ENCODE measurements at places on chromosomes 2 and 18. TPM values are rescaled to one million over a fixed set of nuclear protein-coding genes. Genes with fewer than 3 reads are reported as not detected.

Gene MAP2
- 2.5 TPM for total RNA-seq

DNA sequence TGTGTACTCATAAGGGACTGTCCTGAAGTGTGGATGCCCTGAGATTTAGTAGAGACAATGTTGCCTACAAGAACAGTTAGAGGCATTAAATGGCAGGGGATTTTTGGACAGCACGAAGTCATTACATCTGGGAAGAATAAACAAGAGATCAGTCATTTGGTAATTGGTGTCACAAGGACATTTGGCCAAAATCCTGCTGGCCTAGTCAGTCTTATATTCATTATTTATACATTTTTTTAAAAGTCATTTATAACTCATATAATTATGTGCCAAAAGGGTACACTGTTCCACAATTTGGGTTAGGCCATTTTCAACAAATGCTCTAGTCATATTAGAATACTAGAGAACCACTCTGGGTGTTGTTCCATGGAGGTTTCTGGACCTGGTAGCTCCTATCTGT, 104.7 kb downstream of the LRATD1 start:
- H3K4me1 ChIP-seq = no peaks in the 10 kb centered on the region
- H3K27me3 ChIP-seq = no peaks in the 10 kb centered on the region
- H3K4me3 ChIP-seq = no peak overlapping the region

- no peak overlapping the region for H3K4me3 ChIP-seq
- peaks cover 45% of the 10 kb centered on the region for H3K36me3 ChIP-seq
- no peaks in the 10 kb centered on the region for H3K4me1 ChIP-seq
- DNase-seq = no peak
- H3K27ac ChIP-seq = no peak overlapping the region
Measured at GRCh38 chr2:230472621-230473018, 56.6 kb downstream of the SP100 start.

Gene DLGAP1
- total RNA-seq = 0.17 TPM

- no peak for DNase-seq
- no peaks in the 10 kb centered on the region for H3K27me3 ChIP-seq
- H3K27ac ChIP-seq = no peak overlapping the region
- no peaks in the 10 kb centered on the region for H3K36me3 ChIP-seq
- no peak overlapping the region for H3K4me3 ChIP-seq
- H3K4me1 ChIP-seq = no peaks in the 10 kb centered on the region
Measured at GRCh38 chr2:30549096-30549495, 102.0 kb downstream of the LCLAT1 start.

GRCh38 chr2:85179541-85179940, 46.3 kb downstream of the TCF7L1 start:
- H3K4me1 ChIP-seq = peaks cover 39% of the 10 kb centered on the region
- no peaks in the 10 kb centered on the region for H3K36me3 ChIP-seq
- H3K27me3 ChIP-seq = no peaks in the 10 kb centered on the region

Gene CFAP65
- not detected for total RNA-seq
